Inflammatory macrophage treated with lipopolysaccharide for 4 hours (primary cell): ENCODE measurements at places on chromosomes 7 and 10.

DNA sequence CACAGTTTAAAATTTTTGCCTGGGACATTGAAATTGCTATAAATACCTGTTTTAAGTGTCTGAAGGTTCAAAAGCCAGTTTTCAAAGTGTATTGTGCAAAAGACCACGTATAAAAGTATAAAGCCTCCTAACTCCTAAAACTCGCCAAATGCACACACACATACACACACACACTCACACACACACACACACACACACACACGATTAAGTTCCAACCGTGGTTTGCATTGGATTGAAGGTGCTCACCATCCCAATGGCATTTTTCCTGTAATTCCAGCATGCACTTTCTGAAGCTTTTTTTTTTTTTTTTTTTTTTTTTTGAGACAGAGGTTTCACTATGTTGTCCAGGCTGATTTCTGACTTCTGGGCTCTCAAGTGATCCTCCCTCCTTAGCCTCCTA is 2.8 kb upstream of the RGS10 start:
- DNase-seq = no peak

GRCh38 chr7:22331704-22332103 is 25.2 kb downstream of the RAPGEF5 start:
- DNase-seq = no peak

GRCh38 chr10:119302172-119302571 is 94.8 kb downstream of the GRK5 start:
- no peak for DNase-seq

DNA sequence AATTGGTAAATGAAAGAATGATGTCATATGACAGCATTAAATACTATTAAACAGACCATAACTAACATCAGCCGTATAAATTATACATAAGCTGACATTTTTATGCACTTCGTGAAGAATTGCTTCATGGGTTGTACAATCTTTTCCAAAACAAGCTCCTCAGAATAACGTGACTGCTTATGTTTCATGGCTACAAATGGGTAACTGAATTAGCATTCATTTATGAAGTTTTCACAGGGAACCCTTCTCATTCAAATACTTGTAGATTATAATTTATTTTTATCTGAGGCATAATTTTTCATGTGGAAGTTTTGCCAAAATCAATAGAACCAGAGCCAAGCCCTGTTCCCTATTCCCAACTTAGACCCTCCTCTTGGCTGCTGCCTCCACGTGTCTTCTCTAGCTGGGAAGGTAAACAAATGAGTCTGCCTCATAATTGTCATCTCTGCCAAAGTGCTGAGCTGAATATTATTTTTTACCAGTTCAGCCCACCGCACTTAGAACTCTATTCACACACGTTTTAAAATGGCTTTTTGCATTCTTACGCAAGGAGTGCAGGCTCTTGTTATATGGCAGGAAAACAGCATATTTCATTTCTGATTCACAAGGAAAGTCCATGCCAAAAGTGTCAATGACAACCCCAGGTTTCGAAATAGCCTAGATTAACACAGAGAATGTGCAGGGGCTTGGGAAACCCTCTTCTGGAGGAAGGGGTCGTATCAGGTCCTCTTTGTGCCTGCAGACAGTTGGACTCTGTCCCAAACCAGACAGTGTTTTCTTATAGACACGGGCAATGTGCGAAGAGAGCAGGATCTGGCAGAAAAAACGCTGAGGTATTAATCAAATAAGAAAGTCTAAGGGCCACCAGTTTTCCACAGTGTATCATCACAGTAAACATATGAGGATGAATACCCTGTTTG is 370.7 kb upstream of the MGMT start:
- DNase-seq = no peak

DNA sequence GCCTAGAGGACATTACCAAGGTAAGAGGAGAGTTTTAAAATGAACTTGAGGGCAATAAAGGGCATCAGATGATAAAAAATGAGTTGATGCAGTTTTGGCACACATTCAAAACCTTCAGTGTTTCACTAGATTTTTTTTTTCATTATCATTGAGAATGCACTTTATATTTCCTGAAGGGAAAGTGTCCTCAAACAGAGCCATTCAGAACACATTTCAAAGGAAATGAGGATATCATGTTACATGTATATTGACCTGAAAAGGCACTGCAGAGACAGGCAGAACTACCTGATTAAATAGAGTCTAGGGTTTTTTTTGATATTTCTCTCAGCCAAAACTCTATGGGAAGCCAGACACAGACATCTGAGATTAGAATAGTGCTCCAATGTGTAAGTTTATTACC is 454.0 kb downstream of the NEBL start:
- no peak for DNase-seq

GRCh38 chr10:61342858-61343572 is 110.2 kb downstream of the TMEM26 start:
- no peak for DNase-seq

DNA sequence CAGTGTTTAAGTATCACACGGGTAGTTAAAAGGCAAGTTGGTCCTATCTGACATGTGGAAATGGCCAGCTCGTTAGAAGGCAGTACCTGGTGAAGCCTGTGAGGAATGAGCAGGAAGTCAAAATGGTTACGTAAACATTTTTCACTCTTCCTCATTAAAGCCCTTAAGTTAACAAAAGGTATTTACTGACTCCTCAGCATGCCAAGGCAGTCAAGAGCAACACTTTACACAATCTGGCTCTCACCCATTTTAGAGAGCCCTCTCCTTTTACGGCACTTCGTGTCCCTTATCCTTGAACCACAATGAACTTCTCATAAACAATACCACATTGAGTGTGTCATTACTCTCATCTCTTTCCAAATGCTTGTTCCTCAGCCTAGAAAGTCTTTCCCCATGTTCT is 11.0 kb upstream of the RSBN1L start:
- peak; percentile 55 for DNase-seq

DNA sequence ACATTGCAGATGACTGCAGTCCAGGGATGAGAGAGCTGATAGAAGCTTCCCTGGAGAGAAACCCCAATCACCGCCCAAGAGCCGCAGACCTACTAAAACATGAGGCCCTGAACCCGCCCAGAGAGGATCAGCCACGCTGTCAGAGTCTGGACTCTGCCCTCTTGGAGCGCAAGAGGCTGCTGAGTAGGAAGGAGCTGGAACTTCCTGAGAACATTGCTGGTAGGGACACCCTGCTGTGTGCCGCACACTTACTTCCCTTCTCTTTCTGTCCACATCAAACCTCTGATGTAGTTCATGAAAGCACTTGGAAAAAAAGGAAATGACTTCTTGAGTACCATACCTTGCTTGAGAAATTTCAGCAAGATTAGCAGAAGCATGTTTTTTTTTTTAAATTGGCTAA is 25.3 kb downstream of the MAP3K8 start:
- peak; percentile 83 for DNase-seq

GRCh38 chr7:70647801-70648498 is 484.0 kb upstream of the GALNT17 start:
- DNase-seq = no peak

DNA sequence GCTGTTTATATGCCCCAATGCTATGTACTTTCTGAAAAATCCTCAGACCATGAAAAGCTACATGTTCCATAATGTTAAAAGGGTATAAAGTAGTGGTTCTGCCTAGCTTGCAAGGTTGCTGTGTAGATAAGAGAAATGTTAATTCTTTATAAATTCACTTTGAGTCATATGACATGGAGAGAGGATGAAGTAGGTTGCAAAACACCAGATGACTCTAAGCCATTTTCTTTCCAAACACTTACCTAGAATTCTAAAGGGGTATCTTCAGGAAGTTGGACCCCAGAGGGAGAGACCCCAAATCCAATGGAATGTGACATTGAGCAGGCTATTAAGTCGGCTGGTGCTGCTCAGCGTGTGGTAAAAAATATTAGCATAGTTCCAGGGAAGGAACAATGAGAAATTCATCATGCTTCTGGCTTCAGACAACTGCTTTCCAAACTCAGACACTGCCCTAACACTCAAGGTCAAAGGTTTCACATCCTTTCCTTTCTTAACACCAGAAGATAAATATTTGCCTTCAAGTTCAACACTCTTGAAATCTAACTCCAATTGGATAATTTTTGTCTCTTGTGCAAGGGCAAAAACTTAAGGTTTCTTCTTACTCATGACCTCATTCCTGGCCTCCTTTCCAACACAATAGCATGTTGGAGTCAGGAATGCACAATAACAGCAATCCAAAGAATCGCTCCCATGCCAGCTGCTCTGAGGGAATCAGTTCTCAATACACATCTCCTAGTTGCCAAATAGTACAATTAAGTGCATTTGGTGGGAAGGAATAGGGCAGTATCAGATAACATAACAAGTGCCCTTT is 100.7 kb upstream of the AFAP1L2 start:
- DNase-seq = no peak

GRCh38 chr10:118341791-118342637 is at the start of gene FAM204A:
FAM204A (minus strand) TSS chr10:118342324; CDS start chr10:118336415, 5,909 bp downstream.
- DNase-seq = peak; percentile 95

DNA sequence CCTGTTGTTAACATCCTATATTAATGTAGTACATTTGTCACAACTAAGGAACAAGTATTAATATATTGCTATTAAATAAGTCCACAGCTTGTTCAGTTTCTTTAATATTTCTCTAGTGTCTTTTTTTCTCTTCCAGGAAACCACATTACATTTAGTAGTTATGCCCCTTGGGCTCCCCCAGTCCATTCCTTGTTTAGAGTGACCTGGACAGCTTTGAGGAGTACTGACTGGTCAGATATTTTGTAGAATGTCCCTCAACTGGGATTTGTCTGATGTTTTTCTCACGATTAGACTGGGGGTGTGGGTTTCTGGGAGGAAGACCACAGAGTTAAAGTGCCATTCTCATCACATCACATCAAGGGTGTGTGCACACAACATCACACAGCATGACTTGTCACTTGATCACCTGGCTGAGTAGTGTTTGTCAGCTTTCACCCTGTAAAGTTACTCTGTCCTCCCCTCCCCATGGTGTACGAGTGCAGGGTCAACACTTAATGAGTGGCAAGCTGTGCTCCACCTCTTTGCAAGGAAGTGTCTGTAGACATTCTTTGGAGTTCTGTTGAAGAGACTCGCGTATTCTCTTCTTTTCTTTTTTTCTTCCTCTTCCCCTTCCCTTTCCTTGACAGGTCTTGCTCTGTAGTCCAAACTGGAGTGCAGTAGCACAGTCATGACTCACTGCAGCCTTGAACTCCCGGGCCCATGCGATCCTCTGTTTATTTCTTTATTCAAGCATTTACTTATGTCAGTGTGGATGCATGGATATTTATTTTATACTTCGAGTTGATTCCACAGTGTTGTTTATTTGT is 10.2 kb downstream of the LMTK2 start:
- DNase-seq = no peak

GRCh38 chr7:2503056-2503941 is 16.3 kb upstream of the LFNG start:
- DNase-seq = no peak

DNA sequence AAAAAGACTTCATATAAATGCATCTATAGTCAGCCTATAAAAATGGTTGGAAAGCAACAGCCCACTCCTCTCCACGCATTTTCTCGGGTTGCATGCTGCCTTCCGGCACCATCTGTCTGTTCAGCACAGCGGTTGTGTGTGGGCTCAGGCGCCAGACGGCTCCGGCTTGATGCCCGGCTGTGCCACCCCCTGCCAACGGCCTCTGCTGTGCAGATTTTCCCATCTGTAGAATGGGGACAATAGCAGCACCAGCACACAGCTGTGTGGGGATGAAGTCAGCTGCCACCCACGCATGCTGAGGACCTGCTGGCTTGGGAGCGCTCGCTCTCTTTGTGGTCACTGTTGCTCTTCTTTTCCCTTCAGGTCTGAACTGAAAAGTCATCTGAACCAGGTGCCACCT is 19.5 kb downstream of the PRKAG2 start:
- no peak for DNase-seq

- peak; percentile 62 for DNase-seq
These were observed 2.9 kb upstream of the ADAM8 start for GRCh38 chr10:133279326-133280226.

DNA sequence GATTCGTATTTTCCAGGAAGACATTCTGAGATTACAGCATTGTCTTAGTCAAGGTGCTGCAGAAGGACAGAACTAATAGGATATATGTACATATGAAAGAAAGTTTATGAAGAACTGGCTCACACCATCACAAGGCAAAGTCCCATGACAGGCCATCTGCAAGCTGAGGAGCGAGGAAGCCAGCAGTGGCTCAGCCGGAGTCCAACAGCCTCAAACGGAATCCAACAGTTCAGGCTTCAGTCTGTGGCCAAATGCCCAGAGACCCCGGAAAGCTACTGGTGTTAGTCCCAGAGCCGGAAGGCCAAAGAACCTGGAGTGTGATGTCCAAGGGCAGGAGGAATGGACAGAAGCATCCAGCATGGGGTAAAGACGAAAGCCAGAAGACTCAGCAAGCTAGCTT is 4.4 kb upstream of the ZFAND2A start:
- DNase-seq = no peak

DNA sequence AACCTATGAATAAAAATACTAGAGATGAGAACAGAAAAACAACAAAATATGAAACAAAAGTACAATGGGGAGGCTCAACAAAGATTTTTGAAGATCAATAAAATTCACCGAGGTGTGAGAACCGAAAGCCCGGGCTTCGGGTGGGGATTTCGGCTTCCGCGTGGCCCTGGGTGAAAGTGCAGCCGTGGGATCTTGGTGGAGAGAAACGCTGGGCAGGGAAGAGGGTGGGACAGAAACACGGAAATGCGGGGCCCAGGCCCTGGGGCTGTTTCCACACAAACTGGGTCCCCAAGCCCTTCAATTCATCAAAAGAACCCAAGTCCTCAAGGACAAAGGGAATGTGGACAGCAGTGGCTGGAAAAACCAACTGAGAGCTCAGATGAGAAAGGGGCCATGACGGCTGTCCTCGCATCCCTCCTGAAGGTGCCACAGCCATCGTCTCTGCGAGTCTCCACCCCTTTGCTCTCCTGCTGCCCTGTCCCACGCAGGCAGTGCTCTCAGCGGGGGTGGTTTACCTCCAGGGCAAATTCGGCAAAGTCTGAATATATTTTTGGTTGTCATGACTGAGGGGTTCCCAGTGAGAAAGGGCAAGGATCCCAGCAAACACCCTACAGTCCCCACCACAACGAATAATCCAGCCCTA is 19.7 kb downstream of the FOXL3 start:
- DNase-seq = no peak

DNA sequence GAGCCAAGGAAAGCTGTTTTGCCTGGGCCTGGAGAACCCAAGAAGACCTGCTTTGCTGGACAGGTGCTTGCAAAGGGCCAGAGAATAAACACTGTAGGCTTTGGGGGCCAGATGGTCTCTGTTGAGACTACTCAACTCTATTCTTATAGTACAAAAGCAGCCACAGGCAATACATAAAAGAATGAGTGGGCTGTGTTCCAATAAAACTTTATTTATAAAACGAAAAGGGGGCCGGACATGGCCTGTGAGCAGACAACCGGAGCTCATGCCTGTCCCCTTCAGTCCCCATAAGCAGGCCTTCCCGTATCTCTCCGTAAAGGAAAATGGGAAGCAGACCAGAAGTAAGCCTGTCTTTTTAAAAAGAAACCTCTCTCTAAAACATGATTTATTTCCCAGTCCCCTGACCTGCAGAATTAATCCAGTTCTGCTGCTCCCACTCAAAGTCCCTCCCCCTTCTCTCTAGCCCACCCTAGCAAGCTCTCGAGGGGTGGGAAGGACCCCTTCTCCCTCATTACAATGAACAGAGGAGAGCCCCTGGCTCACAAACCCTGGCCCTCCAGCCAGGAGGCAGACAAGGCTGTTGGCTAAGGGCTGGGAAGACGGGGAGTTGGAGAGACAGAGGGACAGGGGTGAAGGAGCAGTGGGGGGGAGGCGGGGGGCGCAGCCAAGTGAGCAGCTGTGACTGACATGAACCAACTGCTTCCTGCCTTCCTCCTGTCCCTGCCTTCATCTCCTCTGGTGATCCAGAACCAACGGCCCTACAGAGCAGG is 177.8 kb downstream of the NEURL1 start:
- DNase-seq = no peak
